M059J (cell line): ENCODE measurements at places on chromosomes 7 and 10. TPM values are rescaled to one million over a fixed set of nuclear protein-coding genes. Genes with fewer than 3 reads are reported as not detected.
A peak's percentile ranks its signal among the peaks of the same experiment; 100 is the strongest.

DNA sequence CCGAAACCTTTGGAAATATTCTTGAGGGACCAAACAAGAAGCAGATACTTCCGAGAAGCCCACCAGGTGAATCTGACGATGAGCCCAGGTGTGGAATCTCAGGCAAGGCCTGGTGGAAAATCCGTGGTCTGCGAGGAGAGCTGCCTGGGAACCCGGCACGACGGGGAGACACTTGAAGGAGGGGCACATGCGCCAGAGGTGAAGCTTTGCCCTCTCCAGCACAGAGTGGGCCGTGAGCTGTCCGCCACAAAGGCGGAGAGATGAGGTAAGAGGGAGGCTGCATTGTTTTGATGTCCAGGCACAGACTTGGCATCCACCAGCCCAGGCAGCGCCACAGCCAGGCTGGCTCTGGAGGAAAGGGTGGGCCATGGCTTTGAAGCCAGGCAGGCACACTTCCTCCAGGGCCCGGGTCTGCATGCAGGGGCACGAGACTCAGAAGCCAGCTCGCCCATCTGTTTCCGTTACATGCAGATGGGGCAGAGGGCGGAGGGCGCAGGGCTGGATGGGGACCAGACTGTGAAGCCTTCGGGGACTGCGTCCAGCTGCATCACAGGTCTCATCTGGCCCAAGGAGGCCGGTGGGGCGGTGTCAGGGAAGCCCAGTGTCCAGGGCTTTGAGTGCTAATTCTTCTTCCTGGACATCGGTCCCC is 45.4 kb downstream of the CALML3 start:
- DNase-seq: no peak

GRCh38 chr7:54629771-54630170 is 87.6 kb downstream of the VSTM2A start:
- DNase-seq: no peak

DNA sequence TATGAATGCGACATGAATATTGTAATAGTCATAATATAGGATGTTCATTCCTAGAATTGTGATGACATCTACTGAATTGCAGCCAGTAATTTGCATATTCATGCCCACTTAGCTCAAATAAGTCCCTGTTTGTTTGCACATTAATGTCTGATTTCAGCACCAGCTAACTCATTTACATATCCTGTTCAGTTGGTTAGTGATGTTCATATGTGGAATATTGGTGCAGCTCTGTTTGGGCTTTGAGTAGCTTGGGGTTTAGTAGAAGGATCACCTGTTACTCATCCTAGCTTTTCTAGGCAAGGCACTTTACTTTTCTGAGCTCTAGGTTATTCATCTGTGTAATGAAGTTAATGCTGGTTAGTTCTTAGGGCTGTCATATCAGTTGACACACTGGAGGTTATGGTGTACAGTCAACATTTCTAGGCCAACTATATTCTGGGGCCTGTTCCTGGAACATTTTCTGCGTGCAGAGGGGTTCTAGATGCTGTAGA is 238.4 kb downstream of the EXOC4 start:
- no peak for DNase-seq

DNA sequence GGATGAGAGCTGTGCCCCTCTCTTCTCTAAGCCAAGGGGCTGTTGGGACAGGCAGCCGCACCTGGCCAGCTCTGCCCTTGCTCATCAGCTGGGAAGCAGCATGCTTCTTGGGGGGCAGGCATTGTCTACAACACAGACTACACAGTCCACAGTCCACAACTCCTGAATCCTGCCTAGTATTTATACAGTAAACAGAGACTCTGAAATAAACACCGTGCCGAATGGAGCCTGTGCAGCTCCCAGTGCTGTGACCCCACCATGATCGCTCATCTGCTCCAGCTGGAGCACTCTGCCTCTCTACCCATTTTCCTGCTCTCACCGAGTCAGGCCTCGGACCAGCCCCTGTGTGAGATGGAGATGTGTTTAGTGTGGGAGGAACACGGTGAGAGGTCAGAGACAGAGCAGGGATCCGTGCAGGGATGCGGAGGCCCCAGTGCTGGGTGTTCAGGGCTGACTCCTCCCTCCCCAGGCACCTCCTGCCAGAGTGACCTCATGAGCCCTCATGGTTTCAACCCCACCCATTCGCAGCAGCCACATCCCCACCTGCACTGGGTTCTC is 608.0 kb downstream of the DNAJB6 start:
- DNase-seq: no peak

Gene TFEC
- 0.02 and 0.32 TPM in 2 replicates for total RNA-seq

Gene CRYGN
- total RNA-seq: not detected in 2 replicates

Gene OR2A7
- total RNA-seq: 0.07 and 0.98 TPM in 2 replicates

Gene NPFFR1
- not detected in 2 replicates for total RNA-seq

DNA sequence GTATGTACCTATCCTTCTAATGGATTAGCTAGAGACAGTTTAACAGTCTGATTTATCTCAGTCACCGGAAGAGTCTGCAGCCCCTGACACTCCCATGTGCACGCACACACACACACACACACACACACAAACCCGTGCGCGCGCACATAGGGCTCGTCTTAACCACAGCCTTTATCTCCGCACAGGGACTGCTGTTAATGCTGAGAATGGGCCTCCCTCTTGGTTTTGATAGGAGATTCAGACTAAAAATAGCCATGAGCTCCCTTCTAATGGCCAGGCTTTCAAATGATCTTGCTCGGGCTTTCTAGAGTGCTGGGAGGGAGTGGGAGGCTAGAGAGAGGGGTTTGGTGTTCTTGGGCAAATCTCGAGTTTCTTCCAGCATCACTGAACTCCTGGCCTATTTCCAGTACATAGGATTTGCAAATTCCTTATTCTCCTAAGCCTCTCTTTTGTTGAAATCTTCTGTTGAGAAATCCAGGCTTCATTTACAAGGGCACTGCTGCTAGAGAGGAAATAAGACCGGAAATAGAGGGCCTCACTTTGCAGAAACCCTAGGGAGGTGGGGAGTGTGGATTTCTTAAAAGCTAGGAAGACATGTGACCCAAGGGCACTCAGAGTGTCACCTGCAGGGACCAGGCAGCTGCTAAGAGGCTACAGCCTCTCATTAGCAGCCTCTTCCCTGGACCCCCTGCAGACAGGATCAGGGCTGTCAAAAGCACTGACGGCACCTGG is 2.4 kb downstream of the TMEM72 start:
- DNase-seq: no peak

DNA sequence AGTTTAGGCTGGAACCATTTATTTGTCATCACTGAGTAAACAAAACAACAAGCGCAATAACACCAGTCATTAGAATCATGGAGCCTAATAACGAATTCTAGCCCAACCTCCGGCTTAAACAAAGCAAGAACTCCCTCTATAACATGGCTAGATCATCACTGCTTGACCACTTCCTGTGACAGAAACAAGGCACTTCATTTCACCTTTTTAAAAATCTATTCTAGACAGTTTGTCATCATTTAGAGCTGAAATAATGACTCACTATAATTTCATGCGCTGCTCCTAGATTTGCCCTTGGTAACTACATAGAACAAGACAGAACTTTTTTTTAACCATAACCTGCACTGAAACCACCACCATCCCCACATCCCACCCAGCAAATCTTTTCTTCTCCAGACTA is 81.3 kb downstream of the OSBPL3 start:
- DNase-seq: peak; percentile 88

DNA sequence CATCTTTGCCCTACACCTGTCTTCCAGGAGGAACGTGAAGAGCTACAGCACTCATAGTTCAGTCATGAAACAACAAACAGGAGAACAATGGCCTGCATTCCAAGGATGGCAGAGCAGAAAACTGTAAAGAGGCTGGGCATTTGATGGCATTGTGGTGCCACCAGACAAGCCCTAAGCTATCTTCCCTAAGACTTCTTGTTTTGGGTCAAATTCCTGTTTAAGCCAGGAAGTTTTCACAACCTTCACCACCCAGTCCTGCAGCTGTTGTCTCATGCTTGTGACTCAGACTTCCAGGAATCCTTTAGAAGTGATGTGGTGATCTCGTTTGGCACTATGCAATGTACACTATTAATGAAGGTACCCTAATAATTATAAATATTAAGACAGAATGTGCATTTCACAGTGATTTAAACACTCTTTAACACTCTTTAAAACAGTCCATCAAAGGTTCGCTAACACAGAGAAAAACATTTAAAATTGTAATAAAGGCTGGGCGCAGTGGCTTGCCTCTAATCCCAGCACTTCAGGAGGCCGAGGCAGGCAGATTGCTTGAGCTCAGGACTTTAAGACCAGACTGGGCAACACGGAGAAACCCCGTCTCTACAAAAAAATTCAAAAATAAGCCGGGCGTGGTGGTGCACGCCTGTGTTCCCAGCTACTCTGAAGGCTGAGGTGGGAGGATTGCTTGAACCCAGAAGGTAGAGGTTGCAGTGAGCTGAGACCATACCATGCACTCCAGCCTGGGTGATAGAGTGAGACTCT is 2.7 kb upstream of the HERPUD2 start:
- peak; percentile 77 for DNase-seq

- no peak for DNase-seq
Observed at GRCh38 chr7:94410413-94411187, 15.9 kb downstream of the COL1A2 start.

DNA sequence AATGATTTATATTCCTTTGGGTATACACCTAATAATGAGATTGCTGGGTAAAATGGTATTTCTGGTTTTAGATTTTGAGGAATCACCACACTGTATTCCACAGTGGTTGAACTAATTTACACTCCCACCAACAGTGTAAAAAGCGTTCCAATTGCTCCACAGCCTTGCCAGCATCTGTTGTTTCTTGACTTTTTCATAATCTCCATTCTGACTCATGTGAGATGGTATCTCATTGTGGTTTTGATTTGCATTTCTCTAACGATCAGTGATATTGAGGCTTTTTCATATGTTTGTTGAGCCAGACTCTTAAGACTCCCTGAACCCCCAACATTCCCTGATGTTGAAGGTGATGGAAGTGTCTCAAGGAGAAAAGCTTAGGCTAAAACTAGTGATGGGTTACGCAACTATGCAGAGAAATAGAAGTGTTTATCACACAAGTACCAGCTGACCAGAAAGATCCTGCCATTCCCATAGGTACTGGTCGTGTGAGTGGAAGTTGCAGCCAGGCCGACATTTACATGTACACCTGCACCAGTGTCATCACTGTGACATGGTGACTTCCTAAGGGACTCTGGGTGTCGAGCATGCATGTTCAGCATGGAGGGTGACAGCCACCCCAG is 711.2 kb upstream of the NRP1 start:
- peak; percentile 61 for DNase-seq

DNA sequence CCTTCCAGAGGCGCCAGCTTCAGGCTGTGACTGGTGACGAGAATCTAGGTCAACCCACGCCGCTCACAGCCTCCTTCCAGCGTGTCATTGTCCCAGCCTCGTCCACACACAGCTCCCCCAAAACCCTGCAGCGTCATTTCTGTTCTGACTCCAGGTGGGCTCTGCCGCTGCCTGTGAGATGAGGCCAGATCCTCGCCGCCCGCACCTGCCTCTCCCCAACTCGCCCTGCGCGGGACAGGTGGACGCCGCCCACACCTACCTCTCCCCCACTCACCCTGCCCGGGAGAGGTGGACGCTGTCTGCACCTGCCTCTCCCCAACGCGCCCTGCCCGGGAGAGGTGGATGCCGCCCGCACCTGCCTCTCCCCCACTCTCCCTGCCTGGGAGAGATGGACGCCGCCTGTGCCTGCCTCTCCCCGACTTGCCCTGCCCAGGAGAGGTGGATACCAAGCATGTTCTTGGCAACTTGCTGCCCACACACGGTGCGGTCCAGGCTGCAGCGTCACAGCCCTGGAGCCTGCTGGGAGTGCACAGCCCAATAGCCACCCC is 32.0 kb upstream of the CFAP46 start:
- DNase-seq: no peak

Gene DBF4
- total RNA-seq: 62.1 and 69.3 TPM in 2 replicates

Gene GJD4
- not detected in 2 replicates for total RNA-seq

DNA sequence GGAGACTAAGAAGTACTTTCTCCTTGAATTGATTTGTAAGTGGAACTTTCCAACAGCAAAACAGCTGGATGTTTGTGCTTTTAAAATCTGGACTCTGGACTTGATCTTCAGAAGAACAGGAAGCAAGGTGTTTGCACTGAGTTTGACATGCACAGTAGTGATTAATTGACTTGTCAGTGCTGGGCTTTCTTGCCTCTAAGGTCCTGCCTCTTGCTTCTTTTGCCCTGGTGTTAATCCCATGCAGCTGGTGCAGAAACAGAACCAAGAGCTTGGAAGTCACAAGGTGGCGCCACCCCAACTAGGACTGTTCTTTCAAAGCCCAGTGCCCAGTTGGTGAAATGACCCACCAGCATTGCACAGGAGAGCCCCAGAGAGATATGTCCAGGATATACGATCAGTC is 66.8 kb upstream of the SEPHS1 start:
- peak; percentile 20 for DNase-seq

DNA sequence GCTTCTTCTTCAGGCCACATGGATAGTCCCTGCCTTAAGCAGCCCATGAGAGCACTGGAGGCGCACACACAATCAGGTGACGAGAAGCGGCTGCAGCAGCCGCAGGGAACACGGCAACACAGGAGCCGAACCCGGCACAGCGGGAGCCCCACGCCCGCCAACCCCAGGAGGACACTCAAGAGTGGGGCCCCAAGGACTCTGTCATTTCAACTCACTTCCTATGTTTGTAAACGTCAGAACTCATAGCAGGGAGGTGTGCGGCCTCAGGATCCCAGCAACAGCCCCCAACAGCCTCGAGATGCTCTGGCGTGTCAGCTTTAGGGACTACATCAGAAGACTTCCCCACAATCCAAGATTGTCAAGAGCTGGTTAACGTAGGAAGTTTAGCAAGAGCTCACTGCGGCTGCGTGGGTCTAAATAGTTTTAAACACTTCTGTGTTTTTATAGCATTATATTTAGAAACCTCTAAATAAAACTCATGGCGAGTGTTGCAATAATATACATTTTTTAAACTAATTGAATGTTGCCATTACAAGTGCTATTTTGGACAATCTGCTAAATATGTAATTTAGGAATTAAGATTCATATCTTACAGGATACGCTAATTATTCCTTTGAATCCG is 123.4 kb downstream of the MAD1L1 start:
- DNase-seq: no peak

- no peak for DNase-seq
Observed at GRCh38 chr7:85480666-85481065, 293.8 kb upstream of the SEMA3D start.

Gene CALML3
- not detected in 2 replicates for total RNA-seq

DNA sequence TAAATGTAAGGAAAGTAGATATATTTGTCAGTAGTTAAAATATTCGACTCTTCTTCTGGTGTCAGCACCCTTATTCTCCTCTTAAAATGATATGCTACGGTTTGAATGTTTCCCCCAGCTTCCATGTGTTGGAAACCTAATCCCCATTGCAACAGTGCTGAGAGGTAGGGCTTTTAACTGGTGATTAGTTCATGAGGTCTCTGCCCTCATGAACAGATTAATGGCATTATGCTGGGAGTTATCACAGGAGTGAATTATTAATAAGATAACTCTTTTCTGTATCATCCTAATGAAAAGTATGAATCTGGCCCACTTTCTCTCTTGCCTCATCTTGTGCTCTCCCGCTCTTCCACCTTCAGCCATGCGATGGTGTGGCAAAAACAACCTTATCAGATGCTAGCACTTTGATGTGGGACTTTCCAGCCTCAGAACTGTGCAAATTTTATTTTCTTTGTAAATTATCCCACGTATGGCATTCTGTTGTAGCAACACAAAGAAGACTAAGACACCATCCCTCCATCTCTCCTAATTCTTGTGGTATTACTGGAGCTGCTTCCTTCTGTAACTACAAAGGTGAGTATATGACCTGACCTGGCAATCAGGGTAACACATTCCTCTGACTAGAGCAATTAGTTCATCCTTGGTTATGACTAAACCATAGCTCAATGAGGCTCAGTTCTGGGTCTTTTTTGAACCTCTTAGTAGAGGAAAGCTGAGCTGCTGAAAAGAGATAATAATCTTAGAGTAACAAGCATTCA is 171.1 kb upstream of the TMEM196 start:
- DNase-seq: no peak

GRCh38 chr10:26801831-26802230 is 58.9 kb downstream of the ABI1 start:
- DNase-seq: no peak
